Stimulated activated CD4-positive, alpha-beta T cell treated with anti-CD3 and anti-CD28 coated beads, TNF-alpha, amount 100 ng/mL, for 24 hours (primary cell): ENCODE measurements at places on chromosomes 5 and 9.

DNA sequence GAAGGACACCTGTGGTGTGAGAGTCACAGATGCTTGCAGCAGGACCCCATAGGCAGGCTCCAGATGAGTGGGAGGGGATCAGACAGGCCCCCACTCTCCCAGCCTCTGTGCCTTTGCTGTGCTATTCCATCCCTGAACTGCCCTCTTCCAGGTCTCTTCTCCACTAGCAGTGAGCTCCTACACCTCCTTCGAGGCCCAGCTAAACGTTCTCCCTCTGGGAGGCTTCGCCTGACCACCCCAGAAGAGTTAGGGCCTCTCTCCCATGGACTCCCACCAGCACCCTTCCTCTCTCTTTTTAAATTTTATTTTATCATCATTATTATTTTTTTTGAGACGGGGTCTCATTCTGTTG, 35.9 kb upstream of the STRBP start:
- no peak for DNase-seq

GRCh38 chr9:91883503-91883902, 66.5 kb downstream of the ROR2 start:
- no peak for DNase-seq

DNA sequence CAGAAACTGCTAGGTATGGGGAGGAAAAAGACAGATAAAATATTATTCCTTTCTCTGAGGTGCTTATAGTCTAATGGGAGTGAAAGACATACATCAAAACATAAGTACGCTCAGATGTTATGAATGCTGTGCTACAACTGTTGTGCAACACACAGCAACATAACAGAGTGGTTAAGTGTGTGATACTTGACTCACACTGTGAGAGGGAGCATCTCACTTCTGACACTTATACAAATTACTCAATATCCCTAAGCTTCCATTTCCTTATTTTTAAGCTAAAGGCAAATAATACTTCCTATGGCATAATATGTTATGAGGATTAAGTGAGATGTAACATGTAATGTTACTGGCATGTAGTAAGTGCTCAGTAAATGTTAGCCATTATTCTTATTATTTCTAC, 110.6 kb upstream of the FER start:
- DNase-seq, result no peak

DNA sequence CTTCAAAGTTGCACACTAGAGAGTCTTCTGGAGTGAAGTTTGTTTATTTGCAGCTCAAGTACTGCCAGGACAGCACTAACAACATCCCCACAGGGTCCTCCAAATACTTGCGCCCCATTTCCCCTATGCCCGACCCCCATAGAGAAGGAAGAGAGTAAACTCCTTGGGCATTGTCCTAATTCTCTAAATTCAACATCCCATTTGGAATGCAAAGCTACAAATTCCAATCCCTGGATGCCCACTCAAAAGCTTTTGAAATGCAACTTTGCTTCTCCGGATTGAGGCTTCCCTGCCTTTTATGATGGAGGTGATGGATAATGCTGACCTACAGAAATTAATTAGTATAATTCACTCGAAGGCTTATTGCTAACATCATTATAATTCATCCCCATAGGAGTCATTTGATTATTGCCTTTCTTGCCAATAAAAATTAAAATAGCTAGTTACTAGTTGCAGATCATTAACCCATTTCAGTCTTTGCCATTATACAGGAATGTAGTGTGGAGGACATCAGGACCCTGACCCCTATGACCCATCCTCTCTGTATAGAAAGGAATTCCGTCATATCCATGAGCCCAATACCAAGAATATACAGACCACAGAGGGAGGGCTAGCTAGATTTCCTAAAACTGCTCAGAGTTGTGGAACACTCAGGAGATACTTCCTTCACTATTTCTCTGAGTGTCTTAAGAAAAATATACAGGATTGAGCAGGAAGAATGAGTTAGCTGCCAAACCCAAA, 277.6 kb downstream of the ZNF608 start:
- DNase-seq, result no peak

- no peak for DNase-seq
Observed at GRCh38 chr9:27425827-27426510, 98.1 kb upstream of the IFNK start.

- no peak for DNase-seq
Observed at GRCh38 chr5:66417781-66418180, 178.4 kb upstream of the MAST4 start.

DNA sequence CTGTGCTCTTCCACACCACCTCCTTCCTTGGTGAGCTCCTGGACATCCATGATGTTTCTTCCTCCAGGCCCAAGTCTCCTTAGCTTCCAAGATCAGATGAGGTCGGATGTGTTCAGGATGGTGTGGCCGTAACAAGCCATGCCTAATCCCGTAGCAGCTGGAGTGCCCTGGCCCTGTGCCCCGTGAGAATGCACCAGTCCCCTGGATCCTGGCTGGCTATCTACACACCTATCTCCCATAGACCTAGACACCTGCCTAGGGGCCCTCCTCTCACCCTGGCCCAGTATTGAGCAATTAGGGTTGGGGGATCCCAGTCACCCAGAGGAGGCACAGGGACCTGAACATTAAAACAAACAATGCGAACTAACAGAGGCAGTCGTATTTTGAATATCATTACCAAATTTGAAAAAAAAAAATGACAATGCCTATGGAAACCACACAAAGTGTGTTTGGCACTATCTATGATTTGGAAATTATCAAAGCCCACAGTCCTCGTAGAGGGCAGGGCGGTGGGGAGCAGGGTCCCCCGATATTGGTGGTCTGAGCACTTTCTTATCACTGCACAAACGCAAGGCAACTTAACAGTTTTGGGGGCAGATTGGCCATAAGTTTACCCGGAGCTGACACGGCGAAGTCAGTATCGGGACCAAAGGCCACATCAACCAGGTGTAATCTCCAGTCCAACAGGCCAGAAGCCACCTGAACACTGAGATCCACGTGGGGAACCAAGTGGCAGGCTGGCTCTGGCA, 13.2 kb downstream of the ENG start:
- DNase-seq, result no peak

- no peak for DNase-seq
Observed at GRCh38 chr9:76400534-76401096, 6.4 kb upstream of the RFK start.

- no peak for DNase-seq
Observed at GRCh38 chr9:87211669-87212068, 264.4 kb upstream of the GAS1 start.

DNA sequence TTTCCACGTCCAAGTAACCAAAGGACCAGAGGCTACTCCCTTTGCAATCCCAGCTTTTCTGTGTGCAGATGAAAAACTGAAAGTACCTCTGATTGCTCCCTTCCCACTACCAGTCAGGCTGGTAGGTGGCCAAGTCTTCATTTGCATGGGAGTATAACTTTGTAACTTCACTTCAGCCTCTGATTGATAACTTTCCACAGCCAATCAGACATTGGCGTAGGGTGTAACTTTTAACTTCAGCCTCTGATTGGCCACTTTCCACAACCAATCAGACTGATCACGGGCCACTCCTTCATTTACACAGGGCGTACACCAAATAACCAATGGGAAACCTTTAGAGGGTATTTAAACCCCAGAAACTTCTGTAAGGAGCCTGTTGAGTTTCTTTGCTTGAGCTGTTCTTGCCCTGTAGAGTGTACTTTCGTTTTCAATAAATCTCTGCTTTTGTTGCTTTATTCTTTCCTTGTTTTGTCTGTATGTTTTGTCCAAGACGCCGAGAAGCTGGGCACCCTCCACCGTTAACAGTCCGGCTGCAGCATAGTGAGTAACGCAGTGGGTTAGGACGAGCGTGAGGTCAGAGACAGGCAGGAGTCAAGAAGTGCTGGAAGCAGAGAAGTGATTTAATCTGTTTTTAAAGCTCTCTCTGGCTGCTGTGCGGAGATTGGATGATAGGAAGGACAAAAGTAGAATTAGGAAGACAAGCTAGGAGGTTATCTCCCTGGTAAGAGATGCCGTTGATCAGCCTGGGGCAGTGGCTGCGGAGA, 3.5 kb upstream of the EXOSC2 start:
- DNase-seq, result no peak

- no peak for DNase-seq
Observed at GRCh38 chr9:127554966-127555839, 56.9 kb upstream of the STXBP1 start.

- DNase-seq, result no peak
Observed at GRCh38 chr9:108339251-108339650, 516.5 kb downstream of the ACTL7B start.

DNA sequence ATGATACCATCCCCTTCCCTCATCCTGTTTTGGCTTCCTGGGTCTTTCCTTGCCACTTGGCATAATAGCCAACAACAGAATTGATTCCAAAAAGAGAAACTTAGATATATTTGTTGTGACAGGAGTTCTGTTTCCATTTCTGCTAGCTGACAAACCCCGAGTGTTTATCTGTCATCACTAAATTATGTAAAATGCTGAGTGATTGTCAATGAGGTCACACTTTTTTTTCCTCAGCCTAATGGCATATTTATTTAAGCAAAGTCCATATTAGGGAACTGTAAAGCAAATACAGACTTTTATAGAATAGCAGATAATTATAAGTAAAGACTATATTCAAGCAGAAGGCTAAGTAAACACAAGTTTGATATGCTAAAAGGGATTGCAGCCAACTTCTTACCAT, 64.0 kb downstream of the RGS7BP start:
- DNase-seq, result no peak

DNA sequence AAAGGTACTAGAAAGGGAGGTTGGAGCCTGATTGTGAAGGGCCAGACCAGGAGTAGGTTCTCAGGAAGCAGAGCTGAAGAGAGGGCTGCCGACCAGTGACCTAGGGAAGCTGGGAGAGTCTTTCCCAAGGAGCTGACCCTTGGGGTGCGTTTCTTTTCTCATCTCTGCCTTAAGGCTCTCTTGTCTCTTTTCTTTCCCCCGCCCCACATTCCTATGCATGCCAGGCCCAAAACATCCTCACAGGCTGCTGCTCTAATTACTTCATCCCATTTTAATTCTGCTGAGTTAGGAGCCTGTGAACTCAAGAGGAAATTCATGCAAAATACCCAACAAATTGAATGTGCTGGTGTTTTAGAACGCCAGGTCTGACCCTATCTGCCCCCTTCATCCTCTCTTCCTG, 46.9 kb upstream of the HSPA9 start:
- no peak for DNase-seq
